ENCODE measurements at places on chromosomes 3 and 15.

- DNase-seq, result no peak
Measured at GRCh38 chr3:140011086-140011485, 76.1 kb downstream of the CLSTN2 start.

DNA sequence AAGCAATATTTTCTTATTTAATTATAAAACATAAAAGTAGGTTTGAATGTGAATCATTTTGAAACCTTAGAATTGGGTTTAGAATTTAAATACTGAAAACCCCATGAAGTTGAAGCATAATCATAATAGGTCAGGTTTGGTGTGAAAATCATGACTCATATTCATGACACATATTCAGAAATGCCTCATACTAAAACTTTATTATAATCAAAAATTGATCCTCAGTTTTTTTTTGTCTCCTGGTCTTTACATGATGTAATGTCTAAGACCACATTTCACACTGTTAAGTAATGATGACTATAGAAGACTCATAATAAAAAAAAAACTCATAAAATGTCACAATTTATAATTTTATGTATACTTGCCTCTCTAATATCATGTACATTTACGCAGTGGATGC is 190.4 kb downstream of the FOXP1 start:
- peak; percentile 67 for DNase-seq

DNA sequence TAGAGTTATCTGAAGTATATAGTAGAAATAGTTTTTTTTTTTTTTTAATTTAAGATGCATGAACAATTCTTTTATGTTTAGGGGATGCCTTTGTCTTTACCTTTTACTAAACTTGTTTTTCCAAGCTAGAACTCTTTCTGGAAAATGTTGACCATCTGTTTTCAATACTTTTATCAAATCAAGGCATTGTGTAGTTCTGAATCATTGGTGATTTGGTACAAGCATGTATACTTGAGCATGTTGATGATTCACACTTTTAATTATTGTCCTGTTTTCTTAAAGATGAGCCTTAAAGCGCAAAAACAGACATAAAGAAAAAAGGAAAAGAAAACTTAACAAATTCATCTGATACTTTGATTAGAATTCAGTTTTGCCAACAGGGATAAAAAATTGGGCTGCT is 28.3 kb downstream of the PDCD6IP start:
- no peak for DNase-seq

- no peak for DNase-seq
Measured at GRCh38 chr15:59885832-59886231, 118.3 kb upstream of the FOXB1 start.

DNA sequence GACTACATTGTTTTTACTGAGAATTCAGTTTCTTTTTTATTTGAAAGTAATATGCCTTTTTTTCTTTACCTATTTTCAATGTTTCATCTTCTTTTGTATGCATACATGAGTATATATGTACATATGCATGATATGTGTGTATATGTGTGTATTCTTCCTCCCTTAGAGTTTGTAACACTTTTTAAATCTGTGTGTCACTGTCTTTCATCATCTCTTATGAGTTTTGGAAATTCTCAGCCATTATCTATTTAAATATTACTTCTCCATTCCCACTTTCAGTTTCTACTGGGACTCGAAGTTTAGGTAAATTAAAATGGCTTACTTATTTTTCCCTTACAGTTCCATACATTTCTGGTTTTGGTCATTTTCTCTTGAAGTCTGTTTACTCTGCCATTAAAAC is 754.1 kb downstream of the GRM7 start:
- no peak for DNase-seq

GRCh38 chr15:25668901-25669300 is 194.2 kb downstream of the ATP10A start:
- DNase-seq, result no peak

DNA sequence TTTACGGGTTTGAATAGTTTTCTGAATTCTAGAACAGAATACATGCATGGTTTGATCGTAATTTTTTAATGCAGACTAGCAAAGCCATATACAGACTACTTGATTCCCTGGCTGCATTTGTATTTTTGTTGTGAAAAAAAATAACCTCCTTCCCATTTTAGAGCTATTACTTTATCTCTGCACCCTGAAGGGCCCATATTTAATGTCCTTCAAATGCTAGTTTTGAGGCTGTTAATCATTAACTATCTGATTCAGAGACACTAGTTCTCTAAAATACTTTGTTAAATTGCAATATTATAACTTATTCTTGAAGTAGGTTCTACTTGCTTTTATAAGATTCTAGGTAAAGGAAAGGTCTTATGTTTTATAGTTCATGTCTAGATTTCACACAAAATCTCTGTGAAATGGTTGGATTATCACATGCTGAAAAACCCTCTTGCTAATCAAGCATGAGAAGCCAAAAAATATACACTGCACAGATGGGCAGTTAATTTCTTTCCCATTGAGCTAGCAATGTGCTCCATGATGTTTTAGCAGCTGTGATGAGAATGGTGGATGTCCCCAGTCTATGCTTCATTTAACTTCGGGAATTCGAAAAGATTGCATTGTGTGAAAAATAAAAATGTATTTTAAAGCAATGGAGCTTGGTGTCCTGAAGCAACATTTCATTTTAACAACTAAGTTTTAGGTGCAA is 634.0 kb upstream of the BCHE start:
- DNase-seq, result no peak

- DNase-seq, result peak; percentile 31
Measured at GRCh38 chr3:52891164-52891563, 6.2 kb downstream of the STIMATE start.

GRCh38 chr3:55362210-55362960 is 124.7 kb downstream of the WNT5A start:
- no peak for DNase-seq

DNA sequence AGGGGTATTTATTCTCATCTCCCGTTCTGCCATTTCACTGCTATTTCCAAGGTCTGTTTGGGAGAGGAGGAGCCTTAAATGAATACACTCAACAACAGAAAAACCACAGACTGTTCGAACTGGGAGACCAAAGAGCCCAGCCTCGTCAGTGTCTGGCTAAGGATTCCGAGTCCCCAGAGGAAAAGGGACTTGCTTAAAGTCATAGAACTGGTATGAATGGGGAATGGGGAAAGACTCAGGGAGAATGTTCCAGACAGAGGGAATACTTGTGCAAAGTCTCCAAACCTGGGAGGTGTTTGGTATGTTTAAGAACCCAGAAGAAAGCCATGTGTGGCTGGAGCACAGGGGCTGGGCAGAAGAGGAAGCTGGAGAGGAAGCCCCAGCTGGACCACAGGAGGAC is 46.9 kb downstream of the FAM43A start:
- no peak for DNase-seq

DNA sequence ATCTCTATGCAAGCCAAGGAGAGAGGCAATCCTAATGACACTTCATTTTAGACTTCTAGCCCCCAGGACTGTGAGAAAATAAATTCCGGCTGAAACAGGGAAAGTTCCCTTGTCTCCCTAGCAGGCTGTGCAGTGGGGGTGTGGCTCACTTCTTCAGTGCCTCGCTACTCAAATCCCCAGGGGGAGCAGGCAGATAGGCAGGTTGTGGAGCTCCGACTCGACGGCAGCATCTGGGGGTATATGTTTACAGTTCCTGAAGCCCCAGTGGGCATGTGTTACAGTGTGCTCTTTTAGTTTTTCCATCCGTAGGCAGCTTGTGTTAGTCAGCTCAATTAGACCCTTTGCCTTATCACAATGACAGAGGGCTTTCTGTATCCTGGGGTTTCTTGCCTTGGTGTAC is 836.5 kb downstream of the PDCD6IP start:
- DNase-seq, result no peak

DNA sequence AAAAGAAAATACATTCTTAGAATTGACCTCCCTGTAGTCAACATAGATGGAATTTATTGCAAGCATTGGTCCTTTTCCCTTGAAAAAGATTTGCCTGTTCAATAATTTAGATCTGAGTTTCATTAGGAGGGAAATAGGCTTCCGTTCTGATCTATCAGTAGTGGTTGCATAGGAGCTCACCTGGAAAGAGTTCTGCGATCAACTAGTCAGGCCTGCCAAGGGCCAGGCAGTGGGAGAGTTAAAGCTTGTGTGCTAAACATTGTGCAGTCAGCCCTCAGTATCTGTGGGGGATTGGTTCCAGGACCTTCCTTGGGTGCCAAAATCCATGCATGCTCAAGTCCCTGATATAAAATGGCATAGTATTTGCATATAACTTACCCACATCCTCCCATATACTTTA is 29.6 kb upstream of the IDH2 start:
- no peak for DNase-seq

- DNase-seq, result no peak
Measured at GRCh38 chr15:27094235-27094634, 123.3 kb downstream of the GABRG3 start.

GRCh38 chr3:127291611-127292010 is 3.8 kb upstream of the PRR20G start:
- DNase-seq, result no peak

- DNase-seq, result no peak
Measured at GRCh38 chr3:16790432-16791400, 94.0 kb upstream of the PLCL2 start.

DNA sequence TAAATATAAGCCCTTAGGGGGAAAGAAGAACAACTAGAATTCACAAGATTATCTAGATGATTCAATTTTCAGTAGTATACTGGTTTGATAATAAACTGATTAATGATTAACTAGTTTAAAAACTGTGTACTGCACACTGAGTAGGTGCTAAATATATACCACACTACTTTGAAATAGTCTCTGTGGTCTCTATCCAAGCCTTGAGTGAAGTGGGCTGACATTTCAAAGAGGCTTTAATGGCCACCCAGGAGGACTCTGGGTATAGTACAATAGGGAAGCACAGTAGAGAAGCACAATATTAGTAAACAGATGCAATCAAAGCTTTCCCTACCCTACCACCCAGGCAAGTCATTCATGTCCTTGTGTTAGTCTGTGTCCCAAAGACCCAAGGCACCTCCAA is 46.7 kb downstream of the FILIP1L start:
- no peak for DNase-seq

DNA sequence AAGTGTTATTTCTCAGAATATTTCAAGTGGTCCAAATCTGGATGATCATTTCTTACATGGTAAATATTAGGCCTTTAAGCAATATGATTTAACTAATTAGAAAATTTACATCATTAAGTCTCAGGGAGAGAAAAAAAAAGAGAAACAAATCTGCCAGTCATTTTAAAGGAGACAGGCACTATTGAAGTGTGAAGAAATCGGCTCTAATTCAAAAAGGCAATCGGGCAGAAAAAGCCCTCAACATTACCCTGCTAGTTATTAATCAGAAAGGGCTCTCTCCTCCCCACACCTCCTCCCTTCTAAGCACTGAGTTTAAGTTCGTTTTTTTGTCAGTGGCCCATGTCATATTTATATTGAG is 215.9 kb downstream of the MEIS2 start:
- no peak for DNase-seq

DNA sequence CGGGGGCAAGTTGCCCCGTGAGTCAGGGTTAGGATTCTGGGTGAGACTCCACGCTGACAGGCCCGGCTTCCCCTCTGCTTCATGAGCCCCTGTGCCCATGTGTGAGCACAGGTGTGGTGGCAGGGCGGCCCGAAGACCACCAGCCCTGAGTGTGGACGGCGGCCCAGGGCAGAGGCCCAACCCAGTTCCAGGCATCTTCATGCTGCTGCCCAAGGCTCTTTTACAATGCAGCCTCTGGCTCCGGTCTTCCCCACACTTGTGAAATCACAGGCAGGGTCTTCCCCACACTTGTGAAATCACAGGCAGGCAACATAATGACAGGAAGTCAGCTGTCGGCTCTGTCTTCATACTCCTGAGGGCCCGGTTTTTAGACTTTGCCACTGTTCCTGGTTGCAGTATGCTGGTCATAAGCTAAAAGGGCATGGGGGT is 78.8 kb downstream of the AAGAB start:
- DNase-seq, result no peak

GRCh38 chr3:197580253-197580691 is 24.5 kb upstream of the BDH1 start:
- DNase-seq, result no peak
